HCEC 1CT (cell line): ENCODE measurements at places on chromosomes 2 and 18.

GRCh38 chr2:119491776-119492525, 32.3 kb downstream of the SCTR start:
- peak; percentile 76 for DNase-seq

DNA sequence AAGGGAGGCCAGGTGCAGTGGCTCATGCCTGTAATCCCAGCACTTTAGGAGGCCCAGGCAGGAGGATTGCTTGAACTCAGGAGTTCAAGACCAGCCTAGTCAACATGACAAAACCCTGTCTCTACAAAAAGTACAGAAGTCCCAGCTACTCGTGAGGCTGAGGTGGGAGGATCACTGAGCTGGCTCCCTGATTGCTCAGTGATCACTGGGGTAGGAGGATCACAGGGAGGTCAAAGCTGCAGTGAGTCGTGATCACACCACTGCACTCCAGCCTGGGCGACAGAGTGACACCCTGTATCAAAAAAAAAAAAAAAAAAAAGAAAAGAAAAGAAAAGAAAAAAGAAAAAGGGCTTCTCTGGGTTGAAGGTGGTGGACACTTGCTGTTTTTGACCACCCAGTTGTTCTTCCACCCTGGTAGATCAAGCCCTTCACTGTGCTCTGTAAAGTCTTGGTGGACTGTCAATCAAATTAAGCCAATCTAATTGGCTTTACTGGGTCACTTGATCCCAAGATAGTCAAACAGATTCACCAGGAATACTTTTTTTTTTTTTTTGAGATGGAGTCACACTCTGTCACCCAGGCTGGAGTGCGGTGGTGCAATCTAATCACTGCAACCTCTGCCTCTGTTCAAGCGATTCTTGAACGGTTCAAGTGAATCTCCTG, 191.6 kb downstream of the AGPS start:
- no peak for DNase-seq

- DNase-seq = peak; percentile 36
Measured at GRCh38 chr18:76493213-76494161, 1.6 kb downstream of the ZNF516 start.

DNA sequence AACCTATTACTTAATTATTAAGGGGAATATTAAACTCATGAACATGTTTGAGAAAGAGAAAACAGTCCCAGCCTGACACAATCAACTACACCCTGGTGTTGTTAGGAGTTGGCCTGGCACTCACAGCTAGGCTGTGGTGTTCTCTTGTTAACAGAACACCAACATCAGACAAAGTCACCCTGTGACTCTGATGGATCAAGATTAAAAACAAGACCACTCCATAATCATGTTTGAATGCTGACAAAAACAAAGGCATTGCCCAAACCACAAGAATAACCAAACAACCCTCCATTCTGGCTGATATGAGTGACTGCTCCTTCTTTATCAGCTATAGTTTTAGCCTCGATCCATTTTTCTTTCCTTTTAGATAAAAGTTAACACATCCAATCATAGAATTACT, 3.0 kb downstream of the BOLL start:
- DNase-seq = no peak
